ENCODE measurements at places on chromosomes 1 and 21.

GRCh38 chr1:84344286-84344685 lies 42.8 kb downstream of the SAMD13 start:
- DNase-seq = peak; percentile 24

GRCh38 chr21:33884376-33885171 lies 31.0 kb downstream of the ATP5PO start:
- DNase-seq = peak; percentile 29

DNA sequence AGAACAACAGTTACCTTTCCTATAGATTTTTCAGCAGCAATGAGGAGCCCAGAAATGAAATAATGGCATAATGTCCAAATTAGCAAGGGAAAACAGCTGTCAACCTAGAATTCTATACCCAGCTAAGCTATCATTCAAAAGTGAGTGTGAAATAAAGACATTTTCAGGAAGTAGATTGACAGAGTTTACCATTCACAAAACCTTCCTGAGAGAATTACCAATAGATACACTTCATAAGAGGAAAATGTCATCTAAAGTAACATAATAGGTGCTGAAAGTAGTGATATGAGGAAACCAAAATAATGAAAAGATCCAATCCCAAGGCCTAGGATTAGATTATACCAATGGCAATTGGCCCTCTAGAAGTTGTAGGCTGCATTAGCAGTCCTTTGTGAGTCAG lies 34.6 kb downstream of the OBSCN start:
- no peak for DNase-seq

GRCh38 chr1:116769994-116770393 lies 15.8 kb downstream of the CD2 start:
- no peak for DNase-seq

DNA sequence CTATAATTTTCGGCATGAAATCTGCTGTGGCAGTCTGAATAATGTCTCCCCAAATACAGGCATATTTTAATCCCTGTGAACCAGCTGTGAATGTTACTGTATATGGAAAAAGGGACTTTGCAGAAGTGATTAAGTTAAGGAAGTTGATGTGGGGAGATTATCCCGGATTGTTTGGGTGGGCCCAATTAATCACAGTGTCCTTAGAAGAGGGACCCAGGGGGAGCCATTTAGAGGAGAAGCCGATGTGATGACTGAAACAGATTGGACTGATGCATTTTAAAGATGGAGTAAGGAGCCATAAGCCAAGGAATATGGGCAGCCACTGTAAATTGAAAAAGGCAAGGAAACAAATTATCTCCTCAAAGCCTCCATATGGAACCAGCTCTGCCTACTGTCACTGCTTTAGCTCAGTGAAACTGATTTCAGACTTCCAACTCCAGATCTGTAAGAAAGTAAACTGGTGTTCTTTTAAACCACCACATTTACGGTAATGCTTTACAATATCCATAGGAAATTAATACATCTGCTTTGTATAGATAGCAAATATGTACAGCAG lies 61.1 kb upstream of the GPR88 start:
- no peak for DNase-seq

- DNase-seq = peak; percentile 54
Observed at GRCh38 chr1:53470155-53470554, 11.0 kb downstream of the DMRTB1 start.

DNA sequence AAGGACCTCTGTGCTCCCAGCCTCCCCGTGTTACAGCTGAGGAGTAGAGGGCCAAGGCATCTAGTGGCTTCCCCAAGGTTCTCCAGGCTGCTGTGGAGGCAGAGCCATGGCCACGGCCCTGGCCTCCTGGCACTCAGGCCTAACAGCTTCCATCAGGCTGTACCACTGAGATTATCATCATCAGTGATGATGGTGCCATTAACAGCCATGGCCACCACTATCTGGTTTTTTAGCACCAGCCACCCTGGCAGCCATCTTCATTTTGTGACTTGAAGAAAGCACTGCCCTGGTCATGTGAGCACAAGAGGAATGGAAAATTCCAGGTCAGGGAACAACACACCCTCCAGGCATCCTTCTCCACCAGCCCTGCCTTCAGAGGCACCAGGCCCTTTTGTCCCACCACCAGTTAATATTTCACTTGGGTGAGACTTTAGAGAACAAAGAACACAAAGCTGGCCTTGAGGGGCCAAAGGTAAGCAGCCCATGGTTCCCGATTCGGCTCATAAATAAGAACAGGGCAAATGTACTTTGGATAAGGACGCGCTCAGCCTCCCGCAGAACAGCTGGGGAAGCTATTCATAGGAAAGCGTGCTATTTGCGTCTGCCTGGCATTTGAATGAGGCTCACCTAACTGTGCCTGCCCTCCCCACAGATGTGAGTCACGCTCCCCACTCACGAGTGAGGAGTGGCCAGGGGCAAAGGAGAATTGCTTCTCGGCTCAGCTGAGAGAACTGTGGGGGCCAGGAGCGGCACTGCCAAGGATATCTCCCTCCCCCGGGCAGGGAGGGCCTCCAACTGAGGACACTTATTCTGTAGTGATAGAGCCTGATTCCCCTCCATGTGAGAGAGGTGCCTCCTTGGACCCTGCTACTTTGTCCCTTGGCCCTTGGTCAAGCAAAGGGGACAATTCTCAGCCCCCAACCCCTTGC lies 95.6 kb downstream of the CD58 start:
- DNase-seq = no peak

All from LHCN-M2 (cell line).